ENCODE measurements at places on chromosomes 12 and 14.

- DNase-seq, result no peak
Measured at GRCh38 chr12:12975322-12976077, 23.5 kb upstream of the GPRC5D start.

- DNase-seq, result no peak
Measured at GRCh38 chr14:31962920-31963319, 114.2 kb upstream of the ARHGAP5 start.

GRCh38 chr12:101064721-101065120, 145.3 kb downstream of the SLC5A8 start:
- DNase-seq, result no peak

GRCh38 chr12:63075376-63076060, 75.5 kb downstream of the AVPR1A start:
- DNase-seq, result no peak

DNA sequence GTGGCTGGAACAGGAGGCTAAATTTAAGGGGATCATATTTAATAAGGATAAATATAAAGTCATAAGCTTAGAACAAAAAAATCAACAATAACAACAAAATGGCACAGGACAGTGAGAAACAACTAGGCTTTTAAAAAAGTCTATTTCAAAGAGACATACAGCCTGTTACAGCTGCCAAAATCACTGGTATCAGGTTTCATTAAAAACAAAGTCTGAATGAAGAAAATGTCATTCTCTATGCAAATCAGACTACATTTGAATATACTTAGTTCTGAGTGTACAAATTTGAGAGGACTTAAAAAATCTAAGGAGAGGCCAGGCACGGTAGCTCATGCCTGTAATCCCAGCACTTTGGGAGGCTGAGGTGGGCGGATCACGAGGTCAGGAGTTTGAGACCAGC, 44.0 kb downstream of the TFCP2 start:
- no peak for DNase-seq

- no peak for DNase-seq
Measured at GRCh38 chr14:68947802-68948201, 31.3 kb downstream of the ACTN1 start.

- no peak for DNase-seq
Measured at GRCh38 chr14:63939006-63939270, 86.1 kb downstream of the SYNE2 start.

DNA sequence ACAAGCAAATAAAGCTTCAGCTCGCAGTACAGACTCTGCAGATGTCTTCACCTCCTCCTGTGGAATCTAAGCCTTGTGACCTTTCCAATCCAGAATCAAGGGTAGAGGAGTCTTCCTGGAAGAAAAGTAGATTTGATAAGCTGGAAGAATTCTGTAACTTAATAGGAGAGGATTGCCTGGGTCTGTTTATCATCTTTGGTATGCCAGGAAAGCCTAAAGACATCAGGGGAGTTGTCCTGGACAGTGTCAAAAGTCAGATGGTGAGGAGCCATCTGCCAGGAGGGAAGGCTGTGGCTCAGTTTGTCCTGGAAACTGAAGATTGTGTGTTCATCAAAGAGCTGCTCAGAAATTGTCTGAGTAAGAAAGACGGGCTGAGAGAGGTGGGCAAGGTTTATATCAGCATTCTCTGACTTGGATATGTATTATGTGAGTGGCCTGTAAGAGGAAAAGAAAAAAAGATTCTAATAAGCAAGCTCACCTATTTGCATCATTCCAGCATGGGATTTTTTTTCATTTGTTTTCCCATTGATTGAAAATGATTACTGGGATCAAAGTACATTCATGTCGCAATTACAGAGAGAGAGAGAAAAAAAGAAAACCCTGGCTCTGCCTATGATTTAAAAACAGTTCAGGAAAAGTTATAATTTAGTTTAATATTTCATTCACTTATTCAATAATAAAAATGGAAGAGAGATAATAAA, 767 bp downstream of the REP15 start:
- no peak for DNase-seq

GRCh38 chr14:32129124-32129523, 52.0 kb downstream of the ARHGAP5 start:
- DNase-seq, result no peak

- DNase-seq, result no peak
Measured at GRCh38 chr12:40158592-40159111, 52.8 kb upstream of the SLC2A13 start.

DNA sequence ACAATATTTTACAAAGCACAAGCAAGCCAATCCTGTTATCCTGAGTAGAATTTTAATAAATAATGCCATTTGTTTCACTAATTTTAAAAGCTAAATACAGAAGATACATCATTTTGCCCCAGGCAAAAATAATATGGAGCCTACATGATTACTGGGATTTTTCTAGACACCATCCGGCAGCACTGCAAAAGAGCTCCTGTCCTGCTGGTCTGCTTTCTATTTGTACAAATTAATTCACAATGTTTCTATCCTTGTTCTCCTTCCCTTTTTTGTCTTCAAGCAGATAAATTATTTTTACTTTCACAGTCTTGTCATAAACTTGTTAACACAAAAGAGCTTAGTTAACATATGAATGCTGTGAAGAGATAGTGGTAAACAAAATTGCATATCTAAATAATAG, 4.6 kb downstream of the SIX1 start:
- no peak for DNase-seq

GRCh38 chr12:115950959-115951358, 326.5 kb downstream of the MED13L start:
- peak; percentile 17 for DNase-seq

DNA sequence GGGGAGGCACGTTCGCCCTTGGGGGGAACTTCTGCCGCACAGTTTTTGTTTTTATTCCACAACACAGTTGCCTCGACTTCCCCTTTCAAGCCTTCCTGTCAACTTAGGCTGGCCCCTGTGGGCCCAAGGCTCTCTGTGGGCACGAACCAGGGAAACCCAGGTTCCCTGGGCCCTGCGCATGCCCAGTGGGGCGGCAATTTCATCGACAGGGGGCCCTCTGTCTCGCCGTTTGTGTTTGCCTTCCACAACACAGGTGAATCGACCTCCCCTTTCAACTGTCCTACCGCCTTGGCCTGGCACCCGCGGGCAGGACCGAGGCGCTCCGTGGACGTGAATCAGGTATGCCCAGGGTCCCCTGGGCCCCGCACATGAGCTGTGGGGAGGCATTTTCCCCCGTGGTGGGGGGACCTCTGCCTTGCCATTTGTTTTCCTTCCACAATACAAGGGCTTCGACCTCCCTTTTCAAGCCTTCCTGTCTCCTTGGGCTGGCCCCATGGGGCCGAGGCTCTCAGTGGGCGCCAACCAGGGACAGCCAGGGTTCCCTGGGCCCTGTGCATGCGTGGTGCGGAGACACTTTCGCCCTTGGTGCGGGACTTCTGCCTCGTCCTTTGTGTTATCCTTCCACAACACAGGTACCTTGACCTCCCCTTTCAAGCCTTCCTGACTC, 354.0 kb downstream of the ALG10 start:
- no peak for DNase-seq

DNA sequence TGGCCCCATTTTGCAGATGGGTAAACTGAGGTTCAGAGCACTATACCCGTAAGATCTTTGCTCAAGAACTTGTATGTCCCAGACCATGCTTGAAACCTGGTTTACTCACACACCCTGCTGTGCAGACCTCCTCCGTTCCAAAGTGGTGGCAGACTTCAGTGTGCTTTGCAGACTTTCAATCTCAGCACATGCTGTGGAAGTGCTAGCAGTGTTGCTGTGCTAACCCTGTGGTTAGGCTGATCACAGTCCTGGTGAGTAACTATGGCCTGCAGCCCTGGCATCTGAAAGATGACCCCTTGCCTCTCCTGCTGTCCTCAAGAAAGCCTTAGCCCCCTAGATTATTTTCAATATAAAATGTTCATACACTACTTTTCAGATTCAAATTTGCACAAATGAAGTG, 450.6 kb downstream of the DPF3 start:
- DNase-seq, result no peak

DNA sequence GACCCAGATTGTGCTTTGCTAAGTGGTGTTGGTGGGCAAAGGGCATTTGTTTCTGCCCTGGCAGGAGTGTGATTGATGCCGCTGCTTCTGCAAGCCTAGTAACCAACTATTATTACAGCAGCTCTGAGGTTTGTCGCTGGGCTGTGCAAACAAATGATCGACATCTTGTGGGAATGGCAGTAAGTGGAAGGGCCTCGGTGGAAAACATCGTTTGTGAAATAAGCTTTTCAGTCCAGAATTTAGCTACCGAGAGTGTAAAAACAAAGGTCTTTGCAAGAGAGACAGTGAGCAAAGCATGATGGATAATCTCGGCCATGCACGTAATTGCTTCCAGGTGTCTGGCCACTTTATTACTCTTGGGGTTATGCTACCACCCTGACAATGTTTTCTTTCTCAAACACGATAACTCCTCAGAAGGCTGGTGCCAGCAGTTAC, 397.7 kb upstream of the PRICKLE1 start:
- DNase-seq, result no peak

DNA sequence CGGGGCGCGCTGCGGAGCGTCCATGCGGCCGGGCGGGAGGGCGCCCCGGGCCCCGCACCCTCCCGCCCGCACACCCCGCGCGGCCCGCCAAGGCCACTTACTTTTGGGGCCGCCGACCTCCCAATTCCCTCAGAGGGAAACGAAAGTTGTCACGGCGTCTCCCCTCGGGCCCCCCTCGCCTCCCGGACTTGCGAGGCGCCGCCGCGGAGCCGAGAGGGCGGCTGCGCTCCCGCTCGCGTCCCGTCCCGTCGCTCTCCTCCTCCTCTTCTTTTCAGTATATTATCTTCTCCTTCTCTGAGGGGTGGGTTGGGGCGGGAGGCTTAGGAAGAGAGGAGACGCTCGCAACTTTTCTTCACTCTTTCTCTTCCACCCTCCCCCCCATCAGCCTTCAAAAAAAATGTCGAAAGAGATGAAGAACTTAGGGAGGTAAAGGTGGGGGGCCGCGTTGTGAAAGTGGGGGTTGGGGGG, 613 bp downstream of the DUSP16 start:
- DNase-seq, result peak; percentile 63

- no peak for DNase-seq
Measured at GRCh38 chr14:51333901-51334521, 94.0 kb downstream of the TMX1 start.

DNA sequence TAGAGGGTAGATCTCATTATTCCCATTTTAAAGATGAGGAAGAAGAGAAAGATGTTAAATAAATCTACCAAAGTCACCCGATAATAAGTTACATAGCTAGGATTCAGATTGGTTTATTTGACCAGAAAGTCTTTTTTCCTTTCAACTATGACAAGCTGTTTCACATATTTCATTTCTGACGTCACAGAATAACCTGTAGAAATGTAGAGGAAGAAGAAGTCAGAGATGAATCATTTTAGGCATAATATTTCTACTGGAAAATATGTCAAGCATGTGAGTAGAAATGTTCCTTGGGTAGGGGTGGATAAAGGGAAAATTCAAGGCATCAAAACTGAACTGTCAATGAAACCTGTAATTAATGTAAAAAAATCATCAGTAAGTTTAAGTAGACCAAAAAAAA, 107.0 kb downstream of the MGST1 start:
- no peak for DNase-seq

GRCh38 chr14:21987937-21988336, 314.3 kb upstream of the OR4E1 start:
- no peak for DNase-seq

DNA sequence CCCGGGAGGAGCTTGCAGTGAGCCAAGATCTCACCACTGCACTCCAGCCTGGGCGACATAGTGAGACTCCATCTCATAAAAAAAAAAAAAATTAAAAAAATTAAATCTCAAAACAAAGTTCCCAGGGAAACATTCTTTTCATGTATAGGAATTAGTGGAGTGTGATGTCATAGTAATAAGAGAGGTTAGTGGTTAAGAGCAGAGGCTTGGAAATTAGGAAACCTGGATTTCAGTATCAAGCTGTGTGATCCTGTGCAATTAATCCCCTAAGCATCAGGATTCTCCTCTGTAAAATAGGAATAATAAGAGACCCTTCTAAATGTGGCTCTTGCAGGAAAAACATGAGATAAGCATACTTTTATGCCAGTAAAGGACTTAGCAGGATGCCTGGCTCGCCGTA, 3.1 kb upstream of the TXNRD1 start:
- DNase-seq, result no peak

DNA sequence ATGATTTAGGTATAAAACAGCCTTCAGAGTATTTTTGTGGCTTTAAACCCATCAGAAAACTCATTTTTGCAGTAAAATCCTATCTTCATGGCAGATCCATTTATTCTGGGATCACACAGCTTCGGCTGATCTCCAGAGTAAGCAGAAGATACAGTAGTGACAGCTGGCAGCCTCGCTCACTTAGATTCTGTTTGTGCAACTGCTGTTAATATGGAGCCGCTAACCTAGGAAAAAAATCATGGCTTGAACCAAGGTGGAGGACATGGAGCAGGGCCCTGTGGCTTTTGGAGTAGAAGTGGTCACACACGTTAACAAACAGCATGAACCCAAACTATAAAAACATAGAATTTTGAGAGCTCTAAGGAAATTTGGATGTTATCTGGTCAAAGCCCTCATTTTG, 137.2 kb upstream of the ARHGAP5 start:
- no peak for DNase-seq

DNA sequence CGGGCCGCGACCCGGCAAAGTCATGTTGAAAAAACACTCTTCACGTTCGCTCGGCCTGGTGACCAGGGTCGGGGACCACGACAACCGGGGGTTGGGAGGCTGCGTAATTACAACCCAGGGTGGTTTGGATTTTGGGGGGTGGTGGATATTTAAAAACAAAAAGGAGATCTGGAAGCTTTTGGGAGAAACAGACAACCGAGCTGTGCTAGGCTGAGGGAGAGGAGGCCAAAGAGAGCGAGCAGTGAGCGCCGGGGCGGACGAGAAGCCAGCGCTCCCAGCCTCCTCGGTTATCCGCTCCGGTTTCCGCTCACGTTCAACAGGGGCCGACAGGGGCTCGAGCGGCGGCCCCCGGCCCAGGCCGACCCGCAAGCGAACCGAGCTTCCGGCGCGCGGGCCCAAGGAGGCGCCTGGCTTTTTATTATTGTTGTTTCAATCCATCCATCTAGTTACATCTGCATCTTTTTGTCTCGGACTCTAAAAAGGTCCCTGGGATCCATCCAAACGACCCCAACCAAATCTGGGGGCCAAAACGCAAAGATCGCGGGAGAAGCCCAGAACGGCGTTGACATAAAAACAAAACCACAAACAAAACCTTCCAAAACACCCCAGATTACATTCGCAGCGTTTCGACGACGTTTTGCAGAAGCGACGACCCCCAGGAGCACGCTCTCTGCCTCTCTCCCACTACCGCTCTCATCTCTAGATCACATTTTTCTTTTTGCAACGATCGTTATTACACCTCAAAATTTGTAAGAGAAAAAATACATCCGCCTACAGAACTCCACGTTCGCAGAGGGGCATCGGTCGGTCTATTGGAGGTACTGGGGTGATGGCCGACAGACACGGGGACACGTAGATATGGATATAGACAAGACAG, 771 bp downstream of the OTX2 start:
- no peak for DNase-seq

Measured in stimulated activated effector memory CD8-positive, alpha-beta T cell treated with anti-CD3 and anti-CD28 coated beads, Interleukin-12 subunit alpha, Interleukin-12 subunit beta, amount 100 ng/mL, for 72 hours (primary cell).